ENCODE measurements at places on chromosomes 2 and 18.

DNA sequence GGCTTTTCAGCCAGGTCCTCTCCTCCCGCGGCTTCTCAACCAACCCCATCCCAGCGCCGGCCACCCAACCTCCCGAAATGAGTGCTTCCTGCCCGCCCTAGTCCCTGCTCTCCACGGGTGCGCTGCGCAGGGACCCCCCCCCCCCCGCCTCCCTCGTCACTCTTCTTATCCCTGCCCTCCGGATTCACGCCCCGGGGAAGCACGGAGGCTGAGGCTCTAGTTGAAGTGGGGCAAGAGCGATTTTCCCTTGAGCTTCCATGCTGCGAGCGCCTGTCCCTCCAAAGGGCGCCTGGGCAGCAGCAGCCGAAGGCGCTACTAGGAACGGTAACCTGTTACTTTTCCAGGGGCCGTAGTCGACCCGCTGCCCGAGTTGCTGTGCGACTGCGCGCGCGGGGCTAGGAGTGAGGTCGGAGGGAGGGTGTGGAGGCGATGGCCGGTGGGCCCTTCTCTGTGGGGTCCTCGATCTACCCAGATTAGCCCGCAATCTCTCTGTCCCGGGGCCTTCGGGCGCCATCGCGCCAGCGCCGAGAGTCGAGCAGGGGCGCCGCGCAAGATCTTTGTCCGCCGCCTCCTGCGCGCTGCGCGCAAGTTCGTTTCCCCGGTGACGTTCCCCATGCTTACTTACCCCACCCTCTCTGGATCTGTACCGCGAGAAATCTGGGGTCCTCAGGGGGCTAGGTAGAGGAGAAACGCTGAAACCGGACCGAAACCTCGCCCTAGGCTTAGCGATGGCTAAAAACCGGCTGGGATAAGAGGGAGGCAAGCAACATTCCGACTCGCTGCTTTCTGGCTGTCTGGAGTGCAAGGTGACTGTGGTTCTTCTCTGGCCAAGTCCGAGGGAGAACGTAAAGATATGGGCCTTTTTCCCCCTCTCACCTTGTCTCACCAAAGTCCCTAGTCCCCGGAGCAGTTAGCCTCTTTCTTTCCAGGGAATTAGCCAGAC is 677 bp downstream of the GAD1 start:
- peak; percentile 37 for DNase-seq

- DNase-seq: no peak
Observed at GRCh38 chr2:47346-47725, 1.0 kb upstream of the FAM110C start.

- DNase-seq: no peak
Observed at GRCh38 chr2:134668821-134669220, 50.0 kb downstream of the TMEM163 start.

GRCh38 chr18:57025540-57025939 is 121.3 kb upstream of the BOD1L2 start:
- no peak for DNase-seq

DNA sequence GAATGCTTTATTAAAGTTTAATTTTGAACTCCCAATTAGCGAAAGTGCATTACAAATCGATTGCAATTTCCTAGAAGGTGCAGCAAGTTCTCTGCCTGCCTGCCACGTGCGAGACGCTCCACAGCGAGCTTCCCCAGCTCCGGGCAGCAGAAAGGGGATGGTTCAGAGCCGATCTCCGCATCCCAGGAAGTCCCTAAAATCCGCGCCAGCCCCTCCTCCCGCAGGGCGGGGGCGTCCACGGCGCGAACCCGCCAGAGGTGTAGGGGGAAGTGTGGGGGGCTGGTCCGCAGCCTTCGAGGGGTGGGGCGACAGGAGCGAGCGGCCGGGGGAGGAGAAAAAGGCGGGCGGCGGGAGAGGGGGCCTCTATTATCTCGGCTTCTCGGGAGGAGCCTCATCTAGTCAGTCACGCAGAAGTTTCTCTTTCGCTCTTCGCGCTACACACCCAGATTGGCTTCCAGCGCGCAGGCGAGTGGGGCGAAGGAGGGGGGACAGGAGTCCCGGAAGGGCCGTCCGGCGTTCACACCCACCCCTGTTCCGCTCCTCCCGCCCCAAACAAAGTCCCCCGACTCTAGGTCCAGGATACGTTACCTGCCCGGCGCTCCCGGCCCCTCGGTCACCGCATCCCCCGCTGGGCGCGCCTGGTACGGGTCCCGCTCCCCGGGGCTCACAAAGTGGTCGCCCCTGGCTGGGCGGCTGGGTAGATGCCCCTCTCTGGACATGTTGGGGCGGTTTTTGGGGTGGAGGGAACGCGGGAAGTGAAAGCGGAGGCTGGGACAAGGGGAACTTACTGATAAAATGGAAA is 9.1 kb upstream of the NR4A2 start:
- peak; percentile 74 for DNase-seq

- DNase-seq: peak; percentile 24
Observed at GRCh38 chr2:23452853-23453420, 68.0 kb downstream of the KLHL29 start.

- no peak for DNase-seq
Observed at GRCh38 chr18:44696892-44697291, 16.2 kb downstream of the SETBP1 start.

GRCh38 chr2:69559442-69560146 is 83.9 kb downstream of the AAK1 start:
- DNase-seq: peak; percentile 69

DNA sequence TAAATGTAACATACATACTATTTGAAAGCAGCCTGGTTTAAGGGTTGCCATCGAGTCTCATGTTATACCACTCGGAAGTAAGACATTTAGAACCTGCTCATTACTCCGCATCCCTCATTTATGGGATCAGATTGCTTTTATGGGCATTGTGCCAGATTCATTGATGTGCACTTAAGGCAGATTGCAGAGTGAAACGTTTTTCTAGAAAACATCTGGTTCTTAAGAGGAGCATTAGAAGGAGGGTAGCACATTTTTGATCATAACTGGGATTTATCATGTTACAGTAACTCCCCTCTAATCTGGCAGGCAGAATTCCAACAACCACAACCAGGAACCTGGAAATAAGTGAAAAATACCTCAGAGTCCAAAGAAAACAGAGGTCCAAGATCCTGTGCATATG is 74.2 kb upstream of the GALNT3 start:
- no peak for DNase-seq

Data from AML-193 (cell line).